Cardiac atrium fibroblast (primary cell): ENCODE measurements at places on chromosomes 1 and 21. TPM values are rescaled to one million over a fixed set of nuclear protein-coding genes. Genes with fewer than 3 reads are reported as not detected.

Gene CASZ1
- 0.16 TPM in 1 of 2 replicates, not detected in the other for total RNA-seq

Gene PEX10
- total RNA-seq, result 22.0 and 34.2 TPM in 2 replicates

Gene SLC25A33
- 3.6 and 9.4 TPM in 2 replicates for total RNA-seq

Gene APOBEC4
- not detected in 2 replicates for total RNA-seq

Gene PTPN7
- total RNA-seq, result not detected in 2 replicates

Gene LEPR
- total RNA-seq, result 13.3 and 15.7 TPM in 2 replicates

Gene MX2
- 1.6 and 7.0 TPM in 2 replicates for total RNA-seq

Gene GJB4
- total RNA-seq, result not detected in 2 replicates

Gene ADAMTS5
- 1.1 and 2.1 TPM in 2 replicates for total RNA-seq

Gene DONSON
- total RNA-seq, result 7.9 and 15.2 TPM in 2 replicates

Gene ODR4
- total RNA-seq, result 7.9 and 8.4 TPM in 2 replicates

Gene MTARC1
- total RNA-seq, result 0.32 and 0.72 TPM in 2 replicates

Gene DOP1B
- 2.0 and 2.4 TPM in 2 replicates for total RNA-seq

Gene HYI
- total RNA-seq, result 38.2 and 54.9 TPM in 2 replicates

Gene SMPDL3B
- total RNA-seq, result not detected in 2 replicates

Gene GRHL3
- not detected in 2 replicates for total RNA-seq

Gene C8B
- not detected in 2 replicates for total RNA-seq

Gene CCDC30
- under 0.01 and 0.18 TPM in 2 replicates for total RNA-seq

Gene REN
- total RNA-seq, result not detected in 2 replicates

Gene FAM110D
- total RNA-seq, result 0.36 TPM in 1 of 2 replicates, not detected in the other
